A549 (cell line): ENCODE measurements at places on chromosomes 3 and 15.

DNA sequence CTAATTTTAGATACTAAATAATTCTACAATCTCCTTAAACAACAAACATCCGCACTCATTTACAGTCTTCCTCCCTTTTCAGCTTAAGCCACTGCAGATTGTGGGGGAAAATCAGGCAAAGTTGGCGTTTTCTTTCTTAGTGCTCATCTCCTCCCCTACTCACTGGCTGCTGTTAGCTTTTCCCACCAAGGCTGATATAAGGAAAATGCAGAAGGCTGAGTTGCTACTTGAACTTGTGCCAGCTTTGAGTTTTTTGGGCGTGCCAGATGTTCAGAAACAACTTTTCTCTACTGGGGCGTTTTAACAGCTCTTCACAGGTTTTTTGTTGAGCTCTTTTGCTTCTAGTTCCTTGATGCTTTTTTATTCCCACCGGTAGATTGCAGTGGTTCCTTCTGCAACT lies 222.0 kb downstream of the PYDC2 start:
- DNase-seq, result no peak

- no peak for DNase-seq
These were observed 2.2 kb downstream of the ZXDC start for GRCh38 chr3:126473292-126474168.

DNA sequence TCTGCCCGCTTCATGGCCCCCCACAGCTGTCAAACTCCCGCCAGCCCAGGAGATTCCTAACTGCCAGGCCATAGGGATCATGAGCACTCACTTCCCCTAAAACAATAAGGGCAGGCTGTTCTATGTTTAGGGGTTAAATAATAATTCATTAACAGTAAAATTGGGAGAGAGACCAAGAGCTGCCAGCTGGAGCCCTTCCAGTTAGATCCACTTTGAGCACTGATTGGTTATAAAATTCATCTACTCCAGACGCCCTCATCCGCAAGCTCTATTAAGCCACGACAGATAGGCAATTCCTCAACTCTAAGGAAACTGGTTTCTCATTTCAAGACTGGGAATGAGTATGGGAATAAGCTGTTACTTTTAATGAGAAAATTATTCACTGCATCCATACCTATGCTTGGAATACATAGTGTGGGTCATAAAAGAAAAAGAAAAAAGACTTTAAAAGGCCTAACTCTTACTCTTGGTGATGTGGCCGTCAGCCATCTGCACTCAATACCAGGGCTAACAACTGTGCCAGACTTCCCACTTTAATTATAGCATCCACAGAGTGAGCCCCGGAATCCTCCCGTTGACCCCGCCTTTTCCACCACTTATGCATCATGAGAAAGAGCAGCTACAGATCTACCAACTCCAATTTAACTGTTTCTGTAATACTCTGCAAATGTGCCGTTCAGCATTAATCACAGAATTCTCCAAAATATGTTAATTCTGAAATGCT lies 44.5 kb downstream of the IL17RD start:
- no peak for DNase-seq

DNA sequence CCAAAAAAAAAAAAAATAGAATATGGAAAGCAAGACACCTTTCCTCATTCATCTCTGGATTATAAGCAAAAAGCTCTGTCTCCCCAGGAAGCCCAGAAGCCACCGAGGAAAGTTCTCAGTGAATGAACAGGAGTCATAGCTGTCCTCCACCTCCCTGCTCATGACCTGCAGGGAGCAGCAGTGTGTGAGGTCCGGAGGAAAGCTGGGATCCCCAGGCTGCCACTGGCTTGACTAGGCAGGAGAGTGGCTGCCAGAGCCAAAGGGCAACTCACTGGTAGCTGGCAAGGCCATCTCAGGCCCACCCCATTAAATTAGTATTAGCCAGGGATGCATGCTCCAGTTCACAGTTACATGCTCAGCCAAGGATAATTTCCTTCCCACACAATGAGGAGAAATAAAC lies 191.6 kb upstream of the STT3B start:
- DNase-seq, result peak; percentile 13

DNA sequence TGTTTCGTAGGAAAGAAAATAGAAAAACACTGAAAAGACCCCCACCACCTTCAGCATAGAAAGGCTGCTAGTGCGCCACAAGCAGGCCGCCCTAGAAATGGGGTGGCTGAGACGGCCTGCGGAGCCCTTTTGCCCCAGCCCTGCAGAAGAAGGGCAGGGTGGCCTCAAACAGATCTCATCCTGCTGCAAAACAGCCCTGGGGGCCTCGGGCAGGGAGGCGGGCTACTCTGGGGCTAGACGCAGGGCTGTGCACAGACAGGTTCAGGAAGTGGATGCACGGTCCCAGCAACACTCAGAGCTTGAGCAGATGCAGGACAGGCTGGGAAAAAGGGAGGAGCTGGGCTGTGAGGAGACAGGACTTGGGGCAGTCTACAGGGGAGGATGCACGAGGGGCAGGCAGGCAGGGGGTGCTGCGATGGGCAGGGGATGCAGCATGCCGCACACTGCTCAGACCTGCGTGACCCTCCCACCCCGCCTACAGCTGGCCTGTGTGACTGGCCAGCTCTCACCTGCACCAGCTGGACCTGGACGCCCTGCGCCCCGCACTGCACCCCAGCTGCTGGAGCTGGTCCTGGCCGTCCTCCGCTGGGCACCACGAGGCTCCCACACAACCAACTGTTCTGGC lies 34.3 kb downstream of the ZXDC start:
- no peak for DNase-seq
